ENCODE measurements at places on chromosomes 16 and 17.

DNA sequence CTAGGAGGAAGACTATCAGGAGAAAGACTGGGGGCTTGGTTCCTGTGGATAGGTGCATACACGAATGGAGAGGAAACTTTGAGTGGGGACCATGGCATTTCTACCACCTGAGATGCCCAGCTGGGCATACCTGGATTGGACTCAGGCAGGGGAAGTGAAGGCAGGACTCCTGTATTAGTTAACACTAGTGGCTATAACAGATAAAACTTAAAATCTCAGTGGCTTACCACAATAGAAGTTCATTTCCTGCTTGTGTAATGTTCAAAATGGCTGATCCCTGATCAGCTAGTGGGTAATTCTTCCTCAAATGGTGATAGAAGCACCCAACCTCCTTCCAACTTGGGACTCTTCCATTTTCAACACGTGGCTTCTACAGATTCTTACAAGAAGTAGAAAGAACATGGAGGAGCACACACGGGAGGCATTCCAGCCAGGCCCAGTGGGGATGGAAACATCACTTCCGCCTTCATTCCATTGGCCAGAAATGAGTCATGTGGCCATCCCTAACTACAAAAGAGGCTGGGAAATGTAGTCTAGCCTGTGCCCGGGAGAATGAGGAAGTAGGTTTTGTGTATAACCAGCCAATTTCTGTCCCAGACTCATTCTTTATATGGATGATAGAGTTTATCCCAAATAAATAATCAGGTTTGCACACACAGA is 112.1 kb downstream of the UTP18 start:
- no peak for DNase-seq

DNA sequence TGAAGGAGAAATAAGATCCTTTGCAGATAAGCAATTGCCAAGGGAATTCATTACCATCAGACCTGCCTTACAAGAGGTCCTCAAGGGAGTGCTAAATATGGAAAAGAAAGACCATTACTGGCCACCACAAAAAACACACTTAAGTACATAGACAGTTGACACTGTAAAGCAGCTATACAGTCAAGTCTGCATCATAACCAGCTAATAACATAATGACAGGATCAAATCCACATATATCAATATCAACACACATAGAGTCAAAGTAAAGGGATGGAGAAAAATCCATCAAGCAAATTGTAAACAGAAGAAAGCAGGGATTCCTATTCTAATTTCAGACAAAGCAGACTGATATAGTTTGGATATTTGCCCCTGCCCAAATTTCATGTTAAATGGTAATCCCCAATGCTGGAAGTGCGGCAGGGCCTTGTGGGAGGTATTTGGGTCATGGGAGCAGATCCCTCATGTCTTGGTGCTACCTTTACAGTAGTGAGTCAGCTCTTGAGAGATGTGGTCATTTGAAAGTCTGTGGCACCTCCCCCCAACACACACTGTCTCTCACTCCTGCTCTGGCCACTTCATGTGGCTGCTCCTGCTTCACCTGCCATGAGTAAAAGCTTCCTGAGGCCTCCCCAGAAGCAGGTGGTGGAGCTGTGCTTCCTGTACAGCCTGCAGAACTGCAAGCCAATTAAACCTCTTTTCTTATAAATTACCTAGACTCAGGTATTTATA is 32.8 kb downstream of the TANC2 start:
- DNase-seq = no peak

DNA sequence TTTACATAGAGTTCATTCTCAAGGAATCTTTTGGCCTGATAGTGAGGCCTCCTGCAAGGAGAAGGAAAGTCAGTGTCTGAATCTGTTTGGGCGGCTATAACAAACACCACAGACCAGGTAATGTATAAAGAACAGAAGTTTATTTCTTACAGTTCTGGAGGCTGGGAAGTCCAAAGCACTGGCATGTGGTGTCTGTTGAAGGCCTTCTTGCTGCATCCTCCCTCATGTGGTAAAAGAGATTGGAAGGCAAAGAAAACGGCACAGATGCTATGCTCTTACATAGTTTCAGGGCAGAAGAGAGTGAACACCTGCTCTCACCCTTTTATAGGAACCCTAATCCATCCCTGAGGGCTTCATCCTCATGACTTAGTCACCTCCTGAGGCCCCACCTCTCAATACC is 31.2 kb upstream of the DNAJA2 start:
- DNase-seq = no peak

DNA sequence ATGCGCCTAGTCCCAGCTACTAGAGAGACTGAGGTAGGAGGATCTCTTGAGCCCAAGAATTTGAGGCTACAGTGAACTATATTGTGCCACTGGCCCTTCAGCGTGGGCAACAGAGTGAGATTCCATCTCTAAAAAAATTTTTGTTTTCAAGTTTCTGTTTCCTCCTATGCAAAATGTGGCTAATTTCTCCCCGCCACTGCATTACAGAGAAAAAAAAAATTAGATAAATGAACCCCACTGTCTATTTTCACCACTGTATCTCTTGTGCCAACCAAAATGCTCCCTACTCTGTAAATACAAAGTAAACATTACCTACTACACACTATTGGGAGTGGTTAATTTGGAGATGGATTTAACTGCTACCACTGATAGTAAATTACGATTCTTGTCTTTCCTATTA is 2.0 kb downstream of the MARF1 start:
- no peak for DNase-seq

DNA sequence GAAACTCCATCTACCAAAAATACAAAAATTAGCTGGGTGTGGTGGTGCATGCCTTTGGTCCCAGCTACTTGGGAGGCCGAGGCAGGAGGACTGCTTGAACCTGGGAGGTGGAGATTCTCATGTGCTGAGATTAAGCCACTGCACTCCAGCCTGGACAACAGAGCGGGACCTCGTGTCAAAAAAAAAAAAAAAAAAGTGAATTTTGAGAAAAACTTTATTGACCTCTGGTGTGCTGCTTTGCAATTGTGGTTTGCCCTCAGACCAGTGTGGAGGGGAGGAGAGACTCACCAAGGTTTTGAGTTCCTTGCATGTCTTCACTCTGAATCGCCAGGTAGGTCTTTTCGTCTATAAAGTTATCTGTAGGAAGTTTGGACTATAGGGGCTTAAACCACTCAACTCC is 145.2 kb downstream of the CPPED1 start:
- DNase-seq = no peak
